Chondrocyte (in vitro differentiated cells): ENCODE measurements at places on chromosomes 13 and 19. TPM values are rescaled to one million over a fixed set of nuclear protein-coding genes. Genes with fewer than 3 reads are reported as not detected.

The ERFL gene
- total RNA-seq: 0.27 to 0.44 TPM (median 0.35 TPM) in 3 replicates

The ZSCAN18 gene
- 35.7 to 39.4 TPM (median 37.5 TPM) in 3 replicates for total RNA-seq

The CACNA1A gene
- total RNA-seq: 0.41 to 0.58 TPM (median 0.42 TPM) in 3 replicates

The CDX2 gene
- not detected in 3 replicates for total RNA-seq

The TMEM272 gene
- total RNA-seq: 0.10 to 0.12 TPM in 2 of 3 replicates, not detected in the other

The FXYD1 gene
- 2.9 to 7.8 TPM (median 7.1 TPM) in 3 replicates for total RNA-seq

The PRTN3 gene
- not detected in 3 replicates for total RNA-seq

The NCAN gene
- not detected in 3 replicates for total RNA-seq

The ATP4B gene
- not detected in 3 replicates for total RNA-seq

The ADM5 gene
- 0.49 to 1.4 TPM (median 0.52 TPM) in 3 replicates for total RNA-seq

The PNMA8C gene
- 0.10 to 0.27 TPM (median 0.20 TPM) in 3 replicates for total RNA-seq

The ZIC2 gene
- total RNA-seq: 26.4 to 55.8 TPM (median 30.6 TPM) in 3 replicates

The SLC25A41 gene
- total RNA-seq: 0.20 TPM in 1 of 3 replicates, not detected in the others

The CAPN12 gene
- total RNA-seq: 0.40 to 0.44 TPM (median 0.44 TPM) in 3 replicates

The KIR2DL3 gene
- not detected in 3 replicates for total RNA-seq

The KLF1 gene
- total RNA-seq: not detected in 3 replicates

The SYT5 gene
- 0.80 TPM in 1 of 3 replicates, not detected in the others for total RNA-seq

The CYP4F3 gene
- not detected in 3 replicates for total RNA-seq

The FARP1 gene
- 237 to 331 TPM (median 328 TPM) in 3 replicates for total RNA-seq

The RASL11A gene
- total RNA-seq: 2.2 to 5.8 TPM (median 3.1 TPM) in 3 replicates

The ACP7 gene
- total RNA-seq: not detected in 3 replicates

The GZMM gene
- not detected in 3 replicates for total RNA-seq

The FXYD3 gene
- not detected in 3 replicates for total RNA-seq

The PSG3 gene
- 0.99 TPM in 1 of 3 replicates, not detected in the others for total RNA-seq

The CFAP97D2 gene
- total RNA-seq: not detected in 3 replicates

The NXNL1 gene
- total RNA-seq: not detected in 3 replicates

The GADD45GIP1 gene
- 28.8 to 31.3 TPM (median 29.1 TPM) in 3 replicates for total RNA-seq

The ESD gene
- 94.7 to 102 TPM (median 97.9 TPM) in 3 replicates for total RNA-seq

The SHISA2 gene
- 59.5 to 115 TPM (median 113 TPM) in 3 replicates for total RNA-seq

The GPALPP1 gene
- 19.3 to 30.8 TPM (median 21.5 TPM) in 3 replicates for total RNA-seq

The UBE2L5 gene
- not detected in 3 replicates for total RNA-seq

The MAP4K1 gene
- 0.23 to 1.4 TPM (median 1.4 TPM) in 3 replicates for total RNA-seq

The ZNF497 gene
- total RNA-seq: 0.65 to 0.69 TPM (median 0.68 TPM) in 3 replicates

The LRRC8E gene
- total RNA-seq: 1.9 to 6.9 TPM (median 4.8 TPM) in 3 replicates

The RAB20 gene
- 3.6 to 7.8 TPM (median 6.3 TPM) in 3 replicates for total RNA-seq

The MEIOSIN gene
- not detected in 3 replicates for total RNA-seq

The KLK4 gene
- total RNA-seq: not detected in 3 replicates

The CGB1 gene
- 0.92 TPM in 1 of 3 replicates, not detected in the others for total RNA-seq

The ZNF560 gene
- total RNA-seq: not detected in 3 replicates

The ZNF793 gene
- total RNA-seq: 7.9 to 14.3 TPM (median 8.5 TPM) in 3 replicates

The SYCN gene
- not detected in 3 replicates for total RNA-seq

The KRTDAP gene
- not detected in 3 replicates for total RNA-seq

The ZNF574 gene
- total RNA-seq: 11.2 to 13.0 TPM (median 12.4 TPM) in 3 replicates
